ENCODE measurements at places on chromosomes 12 and 14. TPM values are rescaled to one million over a fixed set of nuclear protein-coding genes. Genes with fewer than 3 reads are reported as not detected.

Gene MORN3
- 2.9 TPM for total RNA-seq

Gene BTBD7
- total RNA-seq = 9.7 TPM

GRCh38 chr12:126784328-126784921 lies 1482.5 kb upstream of the TMEM132C start:
- peak; percentile 31 for DNase-seq

DNA sequence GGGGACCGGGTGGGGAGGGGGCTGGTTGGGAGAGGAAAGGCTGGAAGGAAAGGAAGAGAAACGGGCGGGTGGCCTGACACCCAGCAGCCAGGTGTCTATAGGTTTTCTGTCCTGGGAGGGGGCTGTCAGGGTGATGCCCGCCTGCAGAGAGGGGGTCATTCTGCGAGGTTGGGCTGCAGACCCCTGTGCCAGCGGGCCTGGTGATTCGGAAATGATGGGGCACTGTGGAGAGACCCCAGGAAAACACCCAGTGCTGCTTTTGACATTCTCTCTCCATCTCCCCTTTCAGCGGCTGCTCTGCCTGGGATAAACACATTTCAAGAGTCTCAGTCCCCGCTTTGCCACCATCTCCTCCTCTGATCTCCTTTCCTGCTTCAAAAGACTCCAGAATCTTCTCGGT lies 168.5 kb upstream of the RTL1 start:
- DNase-seq = no peak

- DNase-seq = no peak
Observed at GRCh38 chr12:100375038-100375735, 18.3 kb downstream of the SLC17A8 start.

Gene GARIN6
- total RNA-seq = not detected

DNA sequence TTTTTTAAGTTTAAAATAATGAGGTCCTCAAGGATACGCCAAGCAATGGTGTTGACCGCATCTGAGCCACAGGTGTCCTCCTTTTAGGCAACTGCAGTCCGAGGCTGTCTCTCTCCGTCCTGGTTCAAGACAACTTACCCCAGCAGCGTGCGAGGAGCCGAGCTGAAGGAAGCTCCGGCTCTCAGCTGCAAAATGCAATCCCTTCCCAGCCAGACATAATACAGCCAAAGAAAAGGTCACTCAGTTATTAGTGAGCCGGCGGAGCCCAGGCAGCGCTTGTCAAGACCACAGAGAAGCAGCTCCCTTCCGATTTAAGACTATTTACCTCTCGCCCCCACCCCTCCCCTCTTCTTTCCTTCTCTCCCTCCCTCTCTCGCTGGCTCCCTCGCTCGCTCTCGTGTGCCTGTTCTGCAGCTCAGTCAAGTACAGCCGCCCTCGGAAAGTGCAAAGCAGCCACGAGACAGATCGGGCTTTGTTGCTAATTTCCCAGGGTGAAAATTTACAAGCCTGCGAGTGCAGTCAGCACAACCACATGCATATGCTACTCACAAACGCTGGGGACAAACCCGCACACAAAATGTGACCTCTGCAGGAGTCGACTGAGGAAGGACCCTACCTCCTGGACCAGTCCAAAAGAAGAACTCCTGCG lies 363 bp upstream of the LMO3 start:
- no peak for DNase-seq

Gene LETMD1
- total RNA-seq = 91.0 TPM

DNA sequence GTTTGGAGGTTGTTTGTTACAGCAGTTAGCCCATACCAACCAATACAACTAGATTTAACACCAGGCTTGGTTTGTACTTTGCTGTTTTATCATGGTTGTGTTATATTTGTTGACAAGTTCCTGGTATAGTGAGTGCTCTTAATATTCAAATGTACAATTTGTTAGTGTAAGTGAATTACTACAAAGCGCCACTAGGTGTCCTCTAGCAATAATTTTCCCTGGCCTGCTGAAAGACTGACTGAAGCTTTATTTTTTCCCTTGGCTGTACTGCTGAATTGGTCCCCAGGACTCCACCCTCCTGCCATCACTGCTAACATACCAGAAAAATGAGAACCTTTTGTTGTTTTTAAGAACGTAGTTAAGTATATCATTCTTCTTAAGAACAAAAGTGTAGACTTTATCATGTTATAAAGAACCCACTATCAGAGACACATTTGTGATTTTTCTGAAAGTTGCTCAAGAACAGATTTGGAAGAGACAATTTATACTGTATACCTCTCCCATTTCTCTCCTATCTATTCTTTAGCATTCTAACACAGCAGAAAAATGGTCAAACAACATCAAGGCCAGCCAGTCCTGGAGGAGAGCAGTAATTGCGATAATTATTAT lies 75.3 kb upstream of the FAR2 start:
- peak; percentile 7 for DNase-seq

- DNase-seq = no peak
Observed at GRCh38 chr12:117897372-117898161, 71.2 kb downstream of the KSR2 start.

- DNase-seq = no peak
Observed at GRCh38 chr14:56754921-56755320, 55.4 kb downstream of the OTX2 start.

DNA sequence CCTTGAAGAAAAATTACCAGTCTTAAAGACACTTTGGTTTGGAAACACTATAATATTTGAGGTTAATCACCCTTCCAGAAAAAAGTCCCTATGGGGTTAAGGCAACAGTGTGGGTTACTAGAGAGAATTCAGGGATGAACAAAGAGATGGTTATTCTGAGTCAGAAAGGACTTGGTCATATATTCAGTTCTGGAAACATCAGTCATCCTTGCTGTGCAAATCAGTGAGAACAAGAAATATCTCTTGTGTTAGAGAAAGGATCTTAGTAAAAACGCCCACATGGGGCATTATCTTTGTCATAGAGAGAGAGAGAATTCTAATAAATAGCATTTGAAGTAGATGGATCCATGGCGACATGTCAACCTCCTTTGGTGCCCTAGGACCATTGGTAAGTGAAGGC lies 59.4 kb upstream of the E2F7 start:
- no peak for DNase-seq

- DNase-seq = no peak
Observed at GRCh38 chr12:131007031-131007739, 53.5 kb downstream of the ADGRD1 start.

- DNase-seq = no peak
Observed at GRCh38 chr12:63967358-63968145, 123.1 kb downstream of the SRGAP1 start.

DNA sequence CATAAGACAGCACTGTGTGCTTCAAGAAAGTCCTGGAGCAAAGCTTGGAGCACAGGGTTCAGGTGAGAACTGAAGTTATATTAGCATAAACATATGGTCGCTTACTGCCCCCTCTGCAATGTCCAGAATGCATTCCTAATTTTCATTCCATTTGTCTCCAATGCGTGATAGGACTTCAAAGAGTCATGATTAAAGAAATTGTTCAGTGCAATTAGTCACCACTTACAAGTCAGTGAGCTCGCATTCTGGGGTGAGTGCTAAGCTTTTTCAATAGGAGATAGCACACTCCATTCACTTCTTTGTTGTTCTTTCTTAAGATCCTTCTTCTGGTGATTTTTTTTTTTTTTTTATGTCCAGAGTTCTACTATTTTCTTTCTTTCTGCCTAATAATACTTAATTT lies 398.4 kb downstream of the SYT1 start:
- DNase-seq = no peak

DNA sequence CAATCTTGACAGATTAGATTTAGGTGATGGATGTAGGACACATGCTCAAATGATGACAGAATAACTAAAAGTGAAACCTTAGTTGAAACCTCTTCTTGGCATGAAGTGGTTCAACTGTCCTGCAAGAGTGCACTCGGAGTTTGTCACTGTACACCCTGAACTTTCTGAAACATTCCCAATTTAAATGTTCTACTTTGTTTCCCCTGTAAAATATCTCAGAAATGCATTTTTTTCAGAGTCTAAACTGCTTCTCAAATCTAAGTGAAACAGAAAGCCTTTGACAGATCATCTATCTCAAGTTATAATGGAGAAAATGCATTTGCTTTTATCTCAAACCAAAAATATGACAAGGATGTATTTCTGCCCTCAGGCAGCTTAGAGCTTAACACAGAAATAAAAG lies 66.0 kb downstream of the BHLHE41 start:
- DNase-seq = no peak

GRCh38 chr14:91473046-91473445 lies 37.1 kb downstream of the PPP4R3A start:
- DNase-seq = no peak

DNA sequence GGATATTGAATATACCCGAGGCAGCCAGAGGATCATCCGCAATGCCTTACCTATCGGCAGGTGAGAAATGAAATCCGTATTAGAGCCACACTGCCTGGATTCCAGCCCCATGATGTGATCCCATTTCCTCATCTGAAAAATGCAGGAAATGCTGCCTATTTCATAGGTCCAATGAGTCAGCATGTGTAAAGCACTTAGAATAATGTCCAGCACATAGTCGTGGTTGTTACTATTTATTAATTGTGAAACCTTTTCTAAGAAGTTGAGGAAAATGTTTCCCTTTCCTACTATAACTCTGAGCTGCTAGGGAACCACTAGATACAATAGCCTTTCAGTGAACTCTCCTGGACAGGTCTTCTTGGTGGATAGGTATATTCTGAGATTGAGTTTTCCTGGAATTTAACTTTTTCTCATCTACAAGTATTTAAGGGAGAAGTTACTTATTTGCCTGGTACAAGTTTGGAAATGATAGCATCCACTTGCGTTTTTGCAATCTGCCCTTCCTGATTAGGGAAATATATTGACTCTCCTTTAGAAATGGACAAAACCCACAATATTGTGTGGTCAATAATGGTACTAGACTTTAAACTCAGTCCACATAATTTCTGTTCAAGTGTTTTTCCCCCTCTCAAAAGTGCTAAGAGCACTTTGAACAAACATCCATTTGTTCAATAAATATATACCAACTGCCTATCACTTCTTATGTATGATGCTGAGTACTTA lies 12.2 kb downstream of the POLR3B start:
- DNase-seq = no peak

- DNase-seq = no peak
Observed at GRCh38 chr12:64400041-64400440, 4.2 kb upstream of the XPOT start.

GRCh38 chr14:75718199-75718598 lies 57.2 kb downstream of the TTLL5 start:
- no peak for DNase-seq

Gene KRT78
- total RNA-seq = not detected

Gene IFI27
- 2.5 TPM for total RNA-seq

GRCh38 chr12:82682326-82682725 lies 4.4 kb upstream of the TMTC2 start:
- DNase-seq = no peak

Gene AVPR1A
- total RNA-seq = not detected

Gene PTGDR
- total RNA-seq = not detected
